ENCODE measurements at places on chromosomes 3 and 15.
A peak's percentile ranks its signal among the peaks of the same experiment; 100 is the strongest.

- DNase-seq: no peak
Observed at GRCh38 chr3:152357587-152357986, 88.9 kb downstream of the MBNL1 start.

GRCh38 chr3:149145356-149145755 lies 15.9 kb downstream of the HPS3 start:
- DNase-seq: no peak

- no peak for DNase-seq
Observed at GRCh38 chr3:53815067-53815466, 31.2 kb downstream of the CHDH start.

GRCh38 chr15:42621386-42621785 lies 46.0 kb downstream of the STARD9 start:
- DNase-seq: no peak

GRCh38 chr3:138359919-138360868 lies 11.8 kb downstream of the MRAS start:
- DNase-seq: no peak

- no peak for DNase-seq
Observed at GRCh38 chr3:140756240-140757016, 78.6 kb downstream of the TRIM42 start.

- no peak for DNase-seq
Observed at GRCh38 chr15:63323798-63324563, 46.6 kb downstream of the APH1B start.

- DNase-seq: peak; percentile 93
Observed at GRCh38 chr3:128487813-128488635, 5.0 kb downstream of the GATA2 start.

DNA sequence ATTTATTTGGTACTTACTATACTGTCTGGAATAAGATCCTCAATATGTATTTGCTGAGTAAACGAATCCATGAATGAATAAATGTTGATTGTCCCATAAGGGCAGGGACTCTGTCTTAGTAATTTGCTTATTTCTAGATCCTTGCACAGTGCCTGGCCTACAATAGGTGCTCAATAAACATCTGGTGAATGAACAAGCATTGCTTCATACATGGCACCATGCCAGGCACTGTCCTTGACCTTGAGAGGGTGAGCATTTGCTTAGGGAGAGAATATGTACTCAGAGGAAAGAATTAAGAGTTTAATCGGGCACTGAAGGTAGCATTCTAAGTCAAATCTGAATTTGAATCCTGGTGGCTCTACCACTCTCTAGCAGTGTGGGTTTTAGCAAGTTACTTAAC lies 282.1 kb downstream of the THSD4 start:
- peak; percentile 50 for DNase-seq

GRCh38 chr15:78192826-78193594 lies 41.4 kb downstream of the ACSBG1 start:
- DNase-seq: no peak

- no peak for DNase-seq
Observed at GRCh38 chr3:134971306-134971705, 176.2 kb downstream of the EPHB1 start.

- DNase-seq: no peak
Observed at GRCh38 chr15:69462030-69462492, 9.4 kb downstream of the RPLP1 start.

DNA sequence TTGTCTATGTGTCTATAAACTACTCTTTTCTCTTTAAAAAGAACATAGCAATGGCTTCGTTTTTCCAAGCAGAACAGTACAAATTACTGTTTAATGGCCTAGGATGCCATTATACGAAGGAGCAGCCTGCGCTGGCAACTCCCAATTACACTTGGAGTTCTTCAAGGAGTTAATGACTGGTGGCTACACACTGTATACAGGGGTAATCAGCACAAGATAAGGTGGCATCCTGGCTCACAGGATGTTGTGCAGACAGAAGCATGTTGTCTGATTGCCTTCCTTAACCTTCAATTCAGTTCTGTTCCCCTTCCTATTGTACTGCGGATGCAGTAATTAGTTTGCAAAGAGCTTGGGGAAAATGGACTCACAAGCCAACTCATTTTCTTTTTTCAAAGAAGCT lies 250.7 kb upstream of the ROBO2 start:
- no peak for DNase-seq

DNA sequence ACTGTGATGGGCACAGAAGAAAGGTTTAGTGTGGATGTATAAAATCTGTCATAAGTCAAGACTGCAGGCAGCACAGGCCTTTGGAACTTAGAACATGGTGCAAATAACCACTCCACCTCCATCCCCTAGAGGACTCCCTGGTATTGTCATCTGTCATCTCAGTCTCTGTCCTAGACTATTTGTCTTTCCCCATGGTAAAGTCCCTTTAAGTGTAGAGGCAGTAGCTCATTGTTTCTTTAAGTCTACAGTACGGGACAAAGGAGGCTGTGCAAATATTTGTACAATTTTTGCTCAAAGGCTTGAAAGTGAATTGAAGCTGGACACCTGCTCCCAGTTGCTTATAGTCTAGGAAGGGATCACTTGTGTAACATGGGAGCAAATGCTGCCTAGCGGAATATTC lies 3.2 kb upstream of the PXYLP1 start:
- DNase-seq: no peak

- no peak for DNase-seq
Observed at GRCh38 chr3:49665822-49666519, 8.2 kb upstream of the APEH start.

- no peak for DNase-seq
Observed at GRCh38 chr15:52584414-52584813, 15.6 kb upstream of the ARPP19 start.

- DNase-seq: peak; percentile 24
Observed at GRCh38 chr3:160804762-160805161, 48.7 kb downstream of the PPM1L start.

DNA sequence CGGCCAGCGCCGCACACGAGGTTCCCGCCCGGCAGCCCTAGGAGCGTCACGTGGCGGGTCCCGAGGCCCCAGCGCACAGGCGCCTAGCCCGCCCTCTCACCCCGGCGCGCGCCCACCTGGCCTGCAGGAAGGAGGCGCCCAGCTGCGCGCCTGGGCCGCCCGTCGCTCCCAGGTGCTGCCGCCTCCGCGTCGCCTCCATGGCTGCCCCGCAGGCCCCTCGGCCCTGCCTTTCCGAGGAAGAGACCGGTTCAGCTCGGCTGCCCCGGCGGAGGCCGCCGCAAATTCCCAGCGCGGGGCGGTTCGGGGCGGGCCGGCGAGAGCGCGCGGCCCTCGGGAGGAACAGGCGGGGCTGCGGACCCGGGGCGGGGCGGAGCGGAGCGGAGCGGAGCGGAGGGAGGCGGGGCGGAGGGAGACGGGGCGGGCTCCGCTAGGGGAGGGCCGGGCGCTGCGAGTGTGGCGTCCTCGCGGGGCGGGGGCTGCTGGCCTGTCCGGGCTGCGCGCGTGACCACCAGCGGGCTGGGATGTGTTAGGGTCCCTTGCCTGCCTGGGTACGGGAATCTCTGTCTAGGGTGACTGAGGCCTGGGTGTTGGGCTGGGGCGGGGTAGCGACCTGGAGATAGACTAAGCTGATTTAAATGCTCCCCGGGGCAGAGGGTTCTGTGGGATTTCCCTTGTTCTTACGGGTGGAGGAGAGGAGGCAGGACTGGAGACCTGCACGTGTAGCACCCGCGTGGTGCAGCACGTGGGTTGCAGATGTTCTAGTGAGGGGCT lies at the start of gene CLN6:
CLN6 (minus strand) TSS at position 343 of the 771 bp plus-strand sequence; CDS start at position 199, 144 bp downstream.
- DNase-seq: peak; percentile 90

DNA sequence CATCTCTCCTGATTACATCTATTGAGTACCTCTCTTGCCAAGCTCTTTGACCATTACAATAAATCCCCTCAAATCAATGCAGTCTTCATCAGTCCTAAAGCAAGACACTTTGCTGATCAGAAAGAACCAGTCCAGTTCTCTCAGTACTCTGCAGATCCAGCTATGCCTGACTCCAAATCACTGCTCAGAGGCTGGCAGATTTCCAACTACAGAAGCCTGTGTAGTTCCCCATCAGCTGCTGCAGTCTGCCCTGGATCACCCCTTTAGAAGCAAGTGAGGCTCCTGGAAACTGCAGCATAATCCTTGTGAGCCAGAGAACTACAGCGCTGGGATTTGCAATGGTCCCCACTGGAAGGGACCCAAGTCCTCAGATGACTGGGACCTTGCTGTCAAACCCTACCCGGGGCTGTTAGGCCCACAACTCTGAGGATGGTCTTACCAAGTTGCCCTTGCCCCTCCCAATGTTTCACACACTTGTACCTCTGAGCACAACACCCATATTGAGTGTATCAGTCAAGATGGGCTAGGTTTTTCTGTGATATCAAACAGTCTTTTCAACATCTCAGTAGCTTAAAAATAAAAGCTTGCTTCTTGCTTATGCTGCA lies 81.9 kb upstream of the TOPAZ1 start:
- DNase-seq: no peak

DNA sequence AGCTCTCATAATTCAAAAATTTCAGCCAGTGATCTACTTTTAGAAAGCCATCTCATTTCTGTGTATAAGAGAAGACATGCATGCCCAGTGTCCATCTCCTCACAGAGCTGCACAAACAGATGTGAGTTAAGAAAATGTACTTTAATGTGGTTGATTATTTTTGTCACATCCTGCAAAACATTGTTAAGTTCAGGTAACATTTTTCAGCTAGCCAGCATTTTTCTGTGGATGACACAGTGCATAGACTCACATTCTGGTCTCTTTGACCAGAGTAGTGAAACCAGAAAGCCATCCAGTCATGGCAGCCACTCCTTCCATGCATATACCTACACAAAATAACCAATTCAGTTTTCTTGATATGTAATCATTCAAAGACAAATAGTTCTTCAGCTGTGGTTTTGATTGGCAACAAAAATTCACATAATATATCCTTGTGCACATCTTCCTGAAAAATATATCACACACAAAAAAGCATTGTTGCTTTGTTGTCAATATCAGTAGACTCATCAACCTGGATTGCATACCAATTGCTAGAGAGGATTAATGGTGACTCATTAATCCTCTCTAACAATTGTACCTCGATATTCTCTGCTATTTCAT lies 2.1 kb upstream of the PLSCR1 start:
- DNase-seq: no peak

GRCh38 chr3:17891139-17891856 lies 148.9 kb upstream of the TBC1D5 start:
- no peak for DNase-seq

GRCh38 chr3:2589336-2589969 lies 490.8 kb downstream of the CNTN4 start:
- DNase-seq: no peak

- DNase-seq: no peak
Observed at GRCh38 chr3:4533489-4534443, 40.6 kb downstream of the ITPR1 start.

GRCh38 chr15:42057799-42058646 lies 36.3 kb downstream of the PLA2G4D start:
- no peak for DNase-seq

DNA sequence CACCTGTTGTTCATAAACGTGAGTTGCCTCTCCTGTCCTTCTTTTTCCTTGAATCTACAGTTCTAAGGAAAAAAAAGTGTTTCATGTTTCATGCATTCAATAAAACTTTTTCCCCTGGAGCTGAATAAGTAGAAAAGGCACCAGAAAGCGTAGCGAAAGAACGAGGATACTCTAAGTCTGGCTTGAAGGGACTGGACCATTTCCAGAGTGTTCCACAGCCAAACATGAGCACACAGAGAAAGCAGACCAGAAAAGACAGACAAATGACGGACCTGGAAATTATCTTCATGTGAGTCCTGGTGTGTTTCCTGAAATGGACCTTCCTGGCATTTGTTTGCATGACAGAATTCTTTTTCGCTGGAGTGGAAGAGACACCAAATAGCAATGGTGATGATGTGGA lies 204.7 kb downstream of the SV2B start:
- no peak for DNase-seq

DNA sequence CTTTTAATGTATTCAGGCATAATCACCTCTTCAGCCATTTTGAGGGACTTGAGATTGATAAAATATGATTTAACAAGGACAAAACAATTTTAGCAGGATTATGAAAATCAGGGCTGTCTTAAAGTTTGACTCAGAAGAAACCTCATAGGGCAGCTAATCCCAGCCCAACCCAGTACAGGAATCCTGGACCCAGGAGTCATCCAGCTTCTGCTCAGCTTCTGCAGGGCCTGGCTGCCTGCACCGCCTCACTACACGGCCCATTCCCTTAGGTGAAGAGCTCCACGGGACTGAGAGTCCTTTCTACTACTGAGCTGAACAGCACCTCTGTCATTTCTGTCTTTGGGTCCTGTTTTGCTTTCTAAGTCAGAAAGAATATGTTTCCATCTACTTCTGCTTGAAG lies 37.5 kb downstream of the ARHGAP31 start:
- DNase-seq: peak; percentile 47

- DNase-seq: no peak
Observed at GRCh38 chr15:73370151-73370550, 1.4 kb upstream of the HCN4 start.

Data from cardiac muscle cell (in vitro differentiated cells and primary cell).